ENCODE measurements at places on chromosomes 2 and 18. TPM values are rescaled to one million over a fixed set of nuclear protein-coding genes. Genes with fewer than 3 reads are reported as not detected.

DNA sequence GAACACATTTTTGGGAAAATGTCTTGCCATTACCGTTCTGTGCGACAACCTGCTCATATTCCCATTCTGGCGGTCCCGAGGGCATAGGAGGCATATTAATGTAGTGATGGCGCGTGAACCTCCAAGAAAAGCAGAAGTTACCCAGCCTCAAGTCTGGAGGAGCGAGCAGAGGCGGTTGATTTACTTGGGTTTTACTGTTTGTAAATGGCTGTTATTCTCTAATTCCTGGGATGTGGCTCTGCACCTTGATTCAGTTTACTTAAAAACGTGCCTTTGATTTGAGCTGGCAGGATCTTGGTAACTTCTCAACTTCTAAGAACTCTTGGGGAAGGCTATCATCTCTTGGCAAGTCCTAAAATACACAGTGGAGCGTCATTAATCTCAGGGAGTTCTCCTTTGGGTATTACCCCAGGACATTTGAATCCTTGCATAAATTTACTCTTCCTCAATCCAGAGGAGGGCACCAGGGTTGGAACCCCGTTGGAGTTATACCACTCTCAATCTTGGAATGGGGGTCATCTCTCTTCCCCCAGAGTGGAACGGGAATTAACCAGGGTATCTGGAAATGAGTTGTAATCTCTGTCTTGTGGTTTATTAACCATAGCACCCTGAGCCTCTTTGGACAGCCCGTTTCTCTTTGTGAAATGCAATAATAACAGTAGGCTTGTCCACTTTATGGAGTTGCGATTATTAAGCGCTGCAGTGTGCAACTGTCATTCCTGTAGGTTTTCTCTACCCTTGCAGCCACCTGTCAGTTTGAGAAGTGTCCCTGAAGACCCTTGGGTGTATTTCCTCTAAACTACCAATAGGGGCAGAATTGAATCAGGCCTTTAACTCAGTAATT, 2.1 kb downstream of the HK2 start:
- DNase-seq, result no peak

DNA sequence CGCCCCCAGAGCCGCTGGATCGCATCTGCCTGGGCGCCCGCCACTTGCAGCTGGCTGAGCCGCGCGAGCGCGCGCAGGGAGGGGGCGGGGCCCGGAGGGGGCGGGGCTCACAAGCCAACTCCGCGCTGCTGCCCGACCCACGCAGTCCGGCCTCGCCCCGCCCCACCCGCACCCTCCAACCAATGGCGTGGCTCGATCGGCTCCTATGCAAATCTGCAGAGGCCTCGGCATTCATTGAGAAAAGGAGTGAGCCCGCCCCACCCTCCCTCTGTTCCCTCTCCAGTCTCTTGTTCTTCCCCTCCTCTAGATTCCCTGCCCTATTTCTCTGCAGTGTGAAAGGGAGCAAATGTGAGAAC, at the start of gene ALK:
Gene ALK (minus strand): TSS at position 27 of the 356 bp plus-strand sequence. CDS start 927 bp downstream, outside the sequence.
- DNase-seq, result no peak

GRCh38 chr2:133266926-133267590, 301.2 kb downstream of the NCKAP5 start:
- DNase-seq, result no peak

DNA sequence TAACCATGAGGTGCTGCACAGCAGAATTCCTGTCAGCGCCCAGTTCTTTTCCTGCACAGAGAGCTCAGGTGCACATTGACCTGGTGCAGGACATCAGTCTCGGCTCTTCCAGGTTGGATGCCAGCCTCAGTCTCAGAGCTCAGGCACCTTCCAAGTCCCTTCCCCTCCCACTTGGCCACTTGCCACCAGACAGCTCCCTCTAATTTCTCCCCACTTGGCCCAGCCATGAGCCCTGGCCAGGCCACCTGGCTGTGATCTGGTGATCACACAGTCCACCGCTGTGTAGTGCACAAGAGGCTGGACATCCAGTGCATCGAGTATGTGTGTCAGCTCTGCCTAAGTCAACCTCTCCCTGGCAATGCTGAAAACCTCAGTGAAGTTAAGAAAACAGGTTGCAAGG, 336.6 kb upstream of the MYT1L start:
- no peak for DNase-seq

DNA sequence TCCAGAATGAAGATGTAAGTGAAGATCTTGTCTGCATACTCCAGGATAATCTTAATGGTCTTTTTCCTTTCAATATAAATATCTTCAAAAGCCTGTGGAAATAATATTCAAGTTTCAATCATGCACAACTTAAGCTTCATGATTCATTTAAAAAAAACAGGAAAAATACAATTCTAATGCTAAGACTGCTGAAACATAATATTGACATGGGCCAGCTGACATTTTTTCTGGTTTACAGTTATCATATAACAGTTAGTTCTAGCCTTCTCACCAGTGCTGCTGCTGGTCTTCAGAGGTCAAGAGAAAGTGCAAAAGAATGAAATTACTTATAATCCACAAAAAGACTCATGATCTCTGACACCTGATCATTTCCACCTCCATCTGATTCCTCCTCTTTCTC, 110.4 kb upstream of the SCN1A start:
- DNase-seq, result no peak

GRCh38 chr18:74463983-74464382, 6.9 kb upstream of the DIPK1C start:
- DNase-seq, result no peak

GRCh38 chr2:136932700-136933099, 167.4 kb downstream of the THSD7B start:
- no peak for DNase-seq

Gene GPAT2
- 4.7 TPM for total RNA-seq

Gene IL36RN
- not detected for total RNA-seq

Gene KCNK3
- total RNA-seq, result not detected

Gene BOLL
- not detected for total RNA-seq

Data from activated naive CD4-positive, alpha-beta T cell treated with anti-CD3 and anti-CD28 coated beads, Interleukin-2, amount 50 U/mL, for 72 hours (primary cell).